Memory B cell (primary cell): ENCODE measurements at places on chromosomes 5 and 9.

DNA sequence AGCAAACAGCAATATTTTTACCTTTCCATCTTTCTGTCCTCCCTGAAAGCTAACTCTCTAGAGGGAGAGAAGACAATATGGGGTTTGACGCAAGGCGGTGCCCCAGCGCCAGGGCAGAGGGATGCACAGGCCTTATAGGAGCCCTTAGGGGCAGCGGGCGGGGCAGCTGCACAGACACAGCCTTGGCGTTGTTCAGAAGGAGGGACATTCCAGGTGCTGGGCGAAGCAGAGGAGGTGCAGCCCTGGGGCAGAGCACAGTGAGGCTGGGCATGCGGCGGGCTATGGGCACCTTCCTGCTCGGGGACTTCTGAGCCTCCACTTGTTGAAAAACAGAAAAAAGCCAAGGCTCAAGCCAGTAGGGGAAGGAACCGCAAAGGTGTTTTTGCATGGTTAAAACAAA is 33.7 kb upstream of the BICD2 start:
- no peak for DNase-seq

GRCh38 chr5:50863534-50864170 is 197.2 kb downstream of the PARP8 start:
- DNase-seq = no peak

- no peak for DNase-seq
These were observed 41.2 kb downstream of the NIM1K start for GRCh38 chr5:43232943-43233833.

GRCh38 chr5:7904170-7904569 is 35.2 kb downstream of the MTRR start:
- DNase-seq = no peak

- no peak for DNase-seq
These were observed 68.8 kb downstream of the C9orf50 start for GRCh38 chr9:129552064-129552463.

- no peak for DNase-seq
These were observed 390.0 kb upstream of the PCSK5 start for GRCh38 chr9:75500479-75500878.

GRCh38 chr9:4297786-4298254 is 2.0 kb downstream of the GLIS3 start:
- DNase-seq = no peak

GRCh38 chr5:6455571-6456200 is 7.0 kb downstream of the UBE2QL1 start:
- DNase-seq = no peak

DNA sequence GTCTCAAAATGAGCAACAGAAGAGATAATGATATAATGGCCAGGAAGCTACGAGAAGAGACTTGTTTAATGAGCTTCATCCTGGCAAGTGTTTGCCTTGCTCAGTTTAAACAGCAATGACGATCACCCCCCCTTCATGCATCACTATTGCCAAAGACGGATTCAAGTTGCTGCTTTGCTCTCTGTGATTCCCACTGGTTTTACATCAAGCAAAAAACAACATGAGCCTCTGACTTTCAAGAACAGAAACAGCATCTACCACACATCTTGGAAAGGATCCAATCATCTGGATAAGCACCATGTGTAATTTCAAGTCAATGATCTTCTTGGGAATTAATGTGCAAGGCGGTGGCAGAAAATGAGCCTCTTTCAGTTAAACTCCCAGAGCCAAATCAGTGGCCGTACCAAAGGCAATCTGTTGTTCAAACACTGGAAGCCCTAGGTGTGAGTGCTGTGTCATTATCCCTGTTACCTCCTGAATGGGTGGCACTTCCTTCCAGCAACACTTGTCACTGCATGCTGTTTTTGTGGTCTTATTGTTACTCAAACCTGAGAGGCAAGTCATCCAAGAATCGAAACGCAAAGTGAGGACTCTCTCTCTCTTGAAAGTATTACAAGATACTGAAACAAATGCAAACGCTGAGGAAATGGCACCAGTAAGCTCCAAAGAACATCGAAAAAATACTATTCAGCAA is 72.8 kb downstream of the MED27 start:
- DNase-seq = no peak

DNA sequence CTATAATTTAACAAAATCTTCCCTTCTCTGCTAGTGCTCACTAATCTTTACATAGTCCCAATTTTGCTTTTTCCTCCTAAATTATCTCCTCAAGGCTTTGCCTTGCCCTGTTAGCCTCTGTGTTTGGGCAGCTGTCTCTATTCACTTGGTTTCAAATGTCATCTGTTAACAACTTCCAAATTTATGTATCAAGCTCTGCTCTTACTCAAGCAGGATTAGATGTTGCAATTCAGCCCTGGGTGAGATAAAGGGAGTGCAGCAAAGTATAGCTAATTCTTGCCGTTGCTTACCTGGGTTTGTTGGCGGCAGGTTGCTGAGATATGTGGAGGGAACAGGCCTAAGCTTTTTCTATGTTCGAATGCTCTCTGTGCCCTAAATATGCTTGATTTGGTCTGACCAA is 483.8 kb downstream of the DMAC1 start:
- DNase-seq = no peak

- DNase-seq = no peak
These were observed 24.2 kb downstream of the P4HA2 start for GRCh38 chr5:132203464-132203818.

DNA sequence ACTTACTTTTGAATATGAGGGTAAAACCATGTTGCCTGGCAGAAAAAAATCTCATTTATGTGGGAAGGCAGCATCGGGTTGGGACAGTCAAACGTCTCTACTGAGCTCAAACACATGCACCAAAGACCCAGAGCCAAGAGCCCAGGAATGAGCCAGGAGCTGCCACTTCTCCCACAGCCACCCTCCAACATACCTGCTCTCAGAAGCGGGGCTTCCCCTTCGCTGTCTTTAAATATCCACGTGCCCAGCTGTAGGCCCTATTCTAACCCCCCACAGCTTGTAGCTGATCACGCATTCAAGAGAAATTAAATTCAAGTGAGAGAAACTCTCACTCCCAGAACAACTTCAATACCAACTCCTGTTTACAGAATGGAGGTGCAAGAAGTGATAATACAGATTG is 42.6 kb upstream of the MAP3K1 start:
- no peak for DNase-seq

- DNase-seq = no peak
These were observed 4.8 kb downstream of the DNAJB5 start for GRCh38 chr9:34994260-34994899.

- DNase-seq = no peak
These were observed 556.3 kb upstream of the RGMB start for GRCh38 chr5:98217138-98217537.

DNA sequence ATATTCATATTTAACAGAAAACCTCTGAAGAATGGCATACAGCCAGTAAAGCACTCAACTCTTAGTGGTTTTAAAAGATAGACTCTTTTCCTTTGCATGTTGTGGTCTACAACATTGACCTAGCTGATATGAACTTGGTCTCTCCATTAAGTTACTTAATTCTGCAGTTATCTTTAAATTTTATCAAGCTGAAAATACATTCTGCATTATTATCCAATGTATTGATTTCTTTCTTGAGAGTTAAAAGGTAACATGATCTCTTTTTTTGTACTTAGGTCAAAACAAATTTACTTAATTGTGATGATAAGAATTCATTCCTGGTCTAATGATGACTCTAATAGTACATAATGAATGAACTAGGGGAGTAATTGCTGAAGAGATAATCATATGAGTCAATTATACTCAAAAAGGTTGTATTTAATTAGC is 132.9 kb downstream of the STARD4 start:
- no peak for DNase-seq

DNA sequence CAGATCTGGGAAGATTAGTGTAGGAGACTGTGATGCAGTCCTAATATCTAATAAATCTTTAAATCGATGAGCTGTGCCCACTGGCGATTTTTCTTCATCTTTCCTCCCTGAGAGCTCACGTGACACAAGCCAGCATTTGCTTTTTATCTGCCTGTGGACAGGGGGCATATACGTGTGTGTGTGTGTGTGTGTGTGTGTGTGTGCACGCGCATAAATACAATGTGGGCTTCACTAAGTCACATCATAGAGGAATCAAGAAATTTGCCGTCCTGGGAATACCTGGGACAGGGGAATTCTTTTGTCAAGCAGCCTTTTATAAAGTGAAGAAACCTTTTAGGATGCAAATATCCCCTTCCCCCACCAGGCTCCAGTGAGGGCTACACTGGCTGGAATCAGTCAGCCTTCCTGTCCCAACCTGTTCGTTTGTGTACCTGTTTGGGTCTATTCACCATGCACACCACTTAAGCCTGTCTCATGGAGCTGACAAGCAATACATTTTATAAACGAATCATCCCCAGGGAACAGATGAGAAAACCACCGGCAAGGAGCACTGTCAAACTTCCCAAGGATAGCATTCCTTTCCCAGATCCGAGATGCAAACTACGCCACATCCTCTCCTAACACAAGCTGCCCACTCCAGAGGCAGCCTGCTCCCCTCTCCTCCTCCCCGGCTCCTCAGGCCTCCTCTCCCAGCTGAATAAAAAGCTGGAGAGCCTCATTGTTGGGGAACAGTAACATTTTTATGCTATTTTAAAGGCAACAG is 2.7 kb downstream of the EPB41L4B start:
- no peak for DNase-seq

DNA sequence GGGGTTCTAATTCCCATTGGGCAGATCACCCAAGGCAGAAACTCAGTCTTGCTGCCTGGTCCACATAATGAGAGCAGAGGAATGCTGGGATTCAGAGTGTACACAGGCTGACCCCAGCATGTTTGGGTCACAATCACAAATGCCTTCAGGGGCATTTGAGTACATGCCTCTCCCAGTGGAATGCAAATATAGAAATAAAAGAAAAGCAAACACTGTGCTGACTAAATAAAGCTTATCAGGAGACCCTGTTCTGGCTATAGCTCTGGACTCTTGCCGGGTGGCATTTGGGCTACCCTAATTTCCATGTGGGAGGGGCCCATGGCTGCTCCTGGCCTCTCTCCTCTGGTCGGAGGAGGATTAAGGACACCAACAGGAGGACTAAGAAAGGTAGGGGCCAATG is 121.4 kb downstream of the DOCK8 start:
- DNase-seq = no peak

GRCh38 chr9:134438195-134438788 is 112.0 kb downstream of the RXRA start:
- no peak for DNase-seq

GRCh38 chr5:39420482-39421145 is 4.2 kb downstream of the DAB2 start:
- no peak for DNase-seq

DNA sequence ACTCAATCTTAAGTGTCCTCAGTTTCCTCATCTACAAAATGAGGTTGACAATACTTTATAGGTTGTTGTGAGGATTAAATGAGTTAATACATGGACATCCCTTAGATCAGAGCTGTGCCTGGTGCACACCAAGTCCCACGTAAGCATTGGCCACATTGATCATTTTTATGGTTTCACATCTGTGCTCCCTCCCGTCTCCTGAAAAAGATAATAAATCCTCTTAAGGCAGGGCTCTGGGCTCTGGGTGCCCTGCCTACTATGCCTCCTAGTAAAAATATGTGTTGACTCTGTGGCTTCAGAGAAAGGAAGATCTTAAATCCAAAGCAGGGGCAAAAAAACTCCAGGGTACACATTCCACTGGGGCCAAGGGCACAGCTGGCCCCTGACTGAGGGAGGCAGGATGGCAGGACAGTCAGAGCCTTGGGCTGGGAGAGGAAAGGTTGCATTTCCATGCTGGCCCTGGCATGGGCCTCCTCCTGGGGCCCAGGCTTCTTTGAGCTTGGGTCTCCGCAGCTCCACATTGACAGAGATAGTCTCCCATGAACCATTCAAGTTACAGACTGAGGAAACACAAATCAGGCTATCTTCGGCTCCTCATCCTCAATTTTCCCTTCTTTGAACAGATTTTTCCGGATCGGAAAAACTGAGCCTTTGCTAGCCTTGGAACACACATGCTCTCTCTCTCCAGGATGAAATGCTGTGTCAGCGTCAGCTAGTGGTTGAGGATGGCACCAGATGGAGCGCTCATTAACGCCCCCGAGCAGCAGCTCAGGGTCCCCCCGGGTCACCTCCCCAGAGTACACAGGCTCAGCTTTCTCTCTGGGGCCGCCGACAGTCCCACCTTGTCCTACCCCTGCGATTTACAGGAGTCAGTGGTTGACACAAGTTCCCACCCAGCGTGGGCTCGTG is 22.4 kb upstream of the KIF12 start:
- no peak for DNase-seq

GRCh38 chr5:142322747-142323479 is 1.9 kb downstream of the SPRY4 start:
- DNase-seq = no peak

GRCh38 chr5:170648541-170648940 is 135.0 kb upstream of the GABRP start:
- DNase-seq = no peak

GRCh38 chr5:81424728-81425127 is 30.8 kb upstream of the ACOT12 start:
- no peak for DNase-seq

DNA sequence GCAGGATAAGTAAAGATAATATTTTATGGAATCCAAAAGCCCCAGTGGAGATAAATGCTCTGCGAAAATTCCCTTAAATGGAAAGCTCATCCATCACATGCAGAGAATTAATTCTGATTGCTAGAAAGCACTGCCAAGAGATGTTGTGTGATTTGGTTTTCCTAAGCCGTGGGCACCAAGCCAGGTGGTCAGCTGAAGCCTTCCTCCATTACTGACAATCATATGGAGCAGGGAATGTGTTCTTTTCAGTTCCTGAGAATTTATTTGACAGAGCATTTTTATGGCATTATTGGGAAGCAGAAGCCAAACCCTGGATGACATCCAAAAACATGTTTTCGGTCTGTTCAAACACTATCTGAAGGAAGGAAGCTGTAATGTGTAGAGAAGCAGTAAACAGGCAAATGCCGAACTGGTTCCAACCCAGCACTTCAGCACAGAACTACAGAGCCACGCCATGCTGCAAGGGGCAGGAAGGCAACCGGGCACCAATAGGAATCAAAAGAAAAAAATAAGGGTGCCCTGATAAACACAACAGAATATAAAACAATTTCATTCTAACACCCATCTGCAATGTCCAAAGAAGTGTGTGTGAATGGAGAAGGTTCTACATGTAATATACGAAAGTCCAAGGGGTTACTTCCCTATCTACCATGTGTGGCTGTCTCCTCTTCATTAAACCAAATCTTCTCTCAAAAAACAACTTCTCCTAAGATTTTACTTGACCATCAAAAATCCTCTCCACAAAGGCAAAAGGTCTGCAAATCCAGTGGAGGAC is 12.3 kb downstream of the ARSB start:
- DNase-seq = no peak

- no peak for DNase-seq
These were observed 602.9 kb downstream of the TLE1 start for GRCh38 chr9:81086416-81086815.

GRCh38 chr5:171023508-171023907 is 161.7 kb downstream of the RANBP17 start:
- no peak for DNase-seq

GRCh38 chr5:179167871-179168451 is 107.8 kb downstream of the ZNF354C start:
- DNase-seq = no peak

GRCh38 chr5:8845296-8845695 is 700.6 kb downstream of the SEMA5A start:
- DNase-seq = no peak

GRCh38 chr5:172715931-172716682 is 54.9 kb downstream of the DUSP1 start:
- DNase-seq = no peak
